DMS79 (cell line): ENCODE measurements at places on chromosomes 4 and X.

- DNase-seq: no peak
Measured at GRCh38 chrX:39911278-39911897, 186.4 kb downstream of the BCOR start.

- peak; percentile 10 for DNase-seq
Measured at GRCh38 chr4:67141586-67141985, 403.7 kb downstream of the CENPC start.

GRCh38 chr4:153420361-153420760 lies 45.8 kb upstream of the TMEM131L start:
- no peak for DNase-seq

- peak; percentile 32 for DNase-seq
Measured at GRCh38 chr4:110108422-110108821, 90.0 kb downstream of the ELOVL6 start.

- no peak for DNase-seq
Measured at GRCh38 chr4:80049402-80049801, 23.6 kb downstream of the ANTXR2 start.

- no peak for DNase-seq
Measured at GRCh38 chrX:30786374-30786773, 102.7 kb downstream of the TAB3 start.

GRCh38 chr4:2361366-2362265 lies 56.8 kb downstream of the ZFYVE28 start:
- DNase-seq: no peak

- DNase-seq: no peak
Measured at GRCh38 chr4:42519803-42520417, 122.6 kb downstream of the SHISA3 start.

- no peak for DNase-seq
Measured at GRCh38 chr4:79225360-79225759, 100.5 kb downstream of the NAA11 start.

- DNase-seq: no peak
Measured at GRCh38 chr4:17168571-17168970, 270.1 kb upstream of the LDB2 start.

GRCh38 chr4:156756118-156756517 lies 215.5 kb downstream of the PDGFC start:
- DNase-seq: no peak

DNA sequence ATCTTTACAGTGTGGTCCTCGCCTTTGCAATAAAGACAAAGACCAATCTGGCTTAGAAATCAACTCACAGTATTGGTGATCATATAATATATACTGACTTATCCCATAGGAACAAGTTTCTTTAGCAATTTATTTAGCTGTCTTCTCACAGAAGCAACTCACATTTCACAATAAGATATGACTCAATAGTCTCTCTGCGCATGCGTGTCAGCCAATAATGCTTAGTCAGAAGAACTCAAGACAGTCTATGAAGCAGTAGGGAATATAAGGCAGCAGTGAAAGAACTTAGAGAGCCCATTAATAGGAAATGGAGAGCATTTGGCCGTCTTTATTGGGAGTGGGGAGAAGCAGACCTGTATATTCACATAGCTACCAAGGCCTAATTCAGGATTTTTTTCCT lies 216.7 kb downstream of the IL13RA2 start:
- DNase-seq: no peak

DNA sequence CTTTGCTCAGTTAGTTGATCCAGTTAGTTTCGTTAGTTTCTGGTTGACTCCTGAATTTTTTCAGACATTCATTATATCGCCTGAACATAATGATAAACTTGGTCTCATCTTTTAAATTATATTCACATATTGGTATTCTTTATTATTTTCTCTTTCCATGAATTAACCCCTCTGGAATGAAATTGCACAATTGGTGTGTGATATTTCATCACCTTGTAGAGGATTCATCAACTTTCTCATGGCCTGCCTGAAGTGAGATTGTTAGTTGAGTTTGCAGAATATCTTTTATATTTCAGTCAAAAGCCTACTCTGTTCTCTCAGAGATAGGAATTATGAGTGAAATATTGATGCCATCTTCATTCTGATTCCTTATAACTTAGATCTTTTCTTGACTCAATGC lies 1160.6 kb upstream of the AGA start:
- no peak for DNase-seq

GRCh38 chr4:26524011-26524410 lies 33.7 kb upstream of the CCKAR start:
- DNase-seq: no peak

- no peak for DNase-seq
Measured at GRCh38 chr4:162869157-162869556, 297.5 kb downstream of the NAF1 start.

DNA sequence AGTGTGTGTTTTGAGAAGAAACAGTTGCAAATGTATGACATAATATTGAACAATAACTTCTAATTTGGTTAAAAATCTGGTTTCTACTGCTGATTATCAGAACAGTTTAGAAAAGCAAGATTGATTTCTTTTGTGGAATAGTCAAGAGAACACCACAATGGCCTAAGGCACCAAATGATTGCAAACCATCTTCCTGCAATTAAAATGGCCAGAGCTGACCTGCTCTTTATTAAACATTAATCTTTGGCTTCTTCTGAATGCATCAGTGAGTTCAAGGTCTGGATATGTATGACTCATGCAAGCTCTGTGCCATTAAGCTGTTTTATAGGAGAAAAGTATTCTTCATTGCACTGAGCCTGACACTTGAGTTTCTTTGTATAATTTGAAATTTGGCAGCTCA lies 107.8 kb upstream of the PDHA2 start:
- DNase-seq: no peak

DNA sequence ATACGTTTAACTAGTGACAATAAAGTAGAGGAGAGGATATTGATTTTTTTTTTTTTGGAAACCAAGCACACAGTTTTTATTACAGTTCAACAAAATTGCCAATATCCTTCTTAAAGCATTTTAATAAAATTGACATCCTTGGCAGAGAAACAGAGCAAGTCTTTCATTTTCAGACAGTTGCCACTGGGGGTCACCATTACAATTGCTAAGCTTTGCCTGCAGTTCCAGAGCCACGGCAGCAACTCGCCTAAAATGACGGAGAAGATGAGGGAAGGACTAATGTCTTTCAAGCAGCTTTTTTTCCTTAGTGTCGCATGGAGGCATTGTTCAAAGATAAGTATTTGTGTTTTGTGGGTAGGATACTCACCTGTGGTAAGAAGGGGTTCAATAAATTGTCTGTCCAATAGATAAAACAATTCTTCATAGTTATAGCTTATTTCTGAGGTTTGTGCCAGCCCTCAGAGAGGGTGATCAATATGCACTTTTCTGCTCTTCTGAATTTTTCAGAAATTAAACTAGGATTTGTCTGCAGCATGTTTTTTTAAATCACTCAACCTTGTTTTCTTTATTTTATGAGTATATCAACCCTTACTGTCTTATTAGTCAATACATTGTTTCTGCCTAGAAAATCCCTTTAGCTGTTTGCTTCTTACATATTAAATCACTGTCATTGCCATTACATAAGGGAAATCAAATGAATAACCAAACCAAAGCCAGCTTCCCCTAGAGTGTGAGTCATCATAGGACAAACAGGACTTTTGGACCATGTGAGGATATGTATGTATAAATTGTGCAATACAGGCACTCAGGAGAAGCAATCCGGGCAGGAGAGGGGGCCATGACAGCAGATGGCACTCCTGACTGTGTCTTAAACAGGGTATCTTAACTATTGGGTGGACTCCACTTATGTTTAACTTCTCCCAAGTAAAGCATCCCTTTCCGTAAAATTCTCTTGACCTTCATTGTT lies 508.1 kb upstream of the ARX start:
- no peak for DNase-seq

DNA sequence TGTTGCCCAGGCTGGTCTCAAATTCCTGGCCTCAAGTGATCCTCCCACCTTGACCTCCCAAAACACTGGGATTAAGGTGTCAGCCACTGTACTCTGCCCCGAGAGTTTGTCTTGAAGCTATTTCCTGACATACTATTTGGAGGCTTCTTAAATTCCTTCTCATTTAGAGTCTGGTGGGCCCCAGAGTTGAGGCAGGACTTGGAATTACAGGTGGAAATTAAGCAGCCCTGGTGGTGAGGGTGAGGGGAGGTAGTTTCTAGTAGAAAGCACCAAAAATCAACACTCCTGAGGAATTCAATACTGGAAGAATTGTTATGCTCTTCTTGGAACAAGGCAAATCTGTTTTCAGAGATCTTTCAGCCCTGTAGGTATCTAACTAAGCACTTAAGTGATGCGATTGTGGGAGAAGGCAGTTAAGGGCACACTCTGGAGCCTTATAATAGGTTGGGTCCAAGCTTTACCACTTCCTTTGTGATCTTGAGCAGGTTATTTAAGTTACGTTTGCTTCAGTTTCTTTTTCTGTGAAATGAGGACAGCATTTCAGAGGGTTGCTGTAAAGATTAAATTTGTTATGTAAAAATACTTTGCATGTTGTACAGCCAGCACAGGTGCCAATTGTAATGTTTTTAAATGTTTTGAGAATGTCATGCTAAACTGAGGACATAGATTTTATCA lies 200.7 kb downstream of the SOWAHB start:
- DNase-seq: no peak

- no peak for DNase-seq
Measured at GRCh38 chrX:39194673-39195072, 393.4 kb downstream of the MID1IP1 start.

DNA sequence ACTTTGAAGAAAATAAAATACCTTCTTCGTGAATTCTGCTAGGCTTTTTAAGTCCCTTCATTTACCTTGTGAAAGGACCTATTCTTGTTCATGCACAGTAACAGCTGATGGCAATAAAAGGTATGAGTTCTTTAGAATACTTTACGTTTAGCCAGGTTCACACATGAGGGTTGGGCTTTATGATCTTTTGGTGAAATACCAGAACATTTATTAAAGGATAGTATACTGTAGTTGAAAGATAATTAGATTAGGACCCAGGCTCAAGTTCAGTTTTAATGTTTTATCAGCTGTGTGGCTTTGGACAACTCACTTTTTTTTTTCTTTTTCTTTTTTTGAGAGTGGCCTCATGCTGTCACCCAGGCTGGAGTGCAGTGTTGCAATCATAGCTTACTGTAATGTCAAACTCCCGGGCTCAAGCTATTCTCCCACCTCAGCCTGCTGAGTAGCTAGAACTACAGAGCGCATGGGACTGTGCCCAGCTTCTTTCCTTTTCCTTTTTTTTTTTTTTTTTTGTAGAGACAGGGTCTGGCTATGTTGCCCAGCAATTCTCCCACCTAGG lies 28.2 kb upstream of the NEIL3 start:
- no peak for DNase-seq

DNA sequence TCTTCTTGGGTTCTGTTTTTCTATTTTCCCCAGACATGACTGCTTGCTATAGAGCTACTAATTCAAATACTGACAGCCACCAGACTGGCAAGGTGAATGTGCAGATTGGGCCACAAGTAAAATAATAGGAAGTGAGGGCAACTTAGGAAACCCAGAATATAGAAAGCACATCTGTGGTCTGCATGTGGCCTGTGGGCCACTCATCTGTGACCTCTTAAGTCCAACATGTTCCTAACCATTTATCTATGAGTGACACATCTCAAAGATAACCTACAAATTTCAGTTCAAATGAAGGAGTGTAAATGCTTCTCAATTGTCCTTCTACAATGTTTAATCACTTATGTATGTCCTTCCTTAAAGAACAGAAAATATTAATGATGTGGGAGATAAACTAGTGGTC lies 128.9 kb downstream of the REELD1 start:
- DNase-seq: no peak

- DNase-seq: peak; percentile 8
Measured at GRCh38 chrX:19799319-19800182, 87.8 kb downstream of the SH3KBP1 start.

DNA sequence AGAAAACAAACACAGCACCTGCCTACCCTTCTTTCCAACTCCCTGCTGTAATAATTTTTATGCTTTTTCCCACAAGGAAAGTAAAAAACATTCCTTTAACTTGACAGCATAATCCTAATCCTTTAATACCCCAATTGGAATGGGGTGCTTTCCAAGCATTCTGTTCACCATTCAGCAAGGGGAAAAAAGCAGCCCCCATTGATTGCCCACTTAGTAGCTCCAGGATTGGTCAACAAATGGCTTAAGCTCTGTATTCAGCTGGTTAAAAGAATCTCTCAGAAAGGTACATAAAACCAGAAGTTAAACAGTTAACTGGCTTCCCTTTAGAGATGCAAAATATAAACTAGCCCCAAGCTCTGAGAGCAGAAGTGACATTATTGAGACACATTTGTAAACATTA lies 194.8 kb upstream of the ATOH1 start:
- no peak for DNase-seq

DNA sequence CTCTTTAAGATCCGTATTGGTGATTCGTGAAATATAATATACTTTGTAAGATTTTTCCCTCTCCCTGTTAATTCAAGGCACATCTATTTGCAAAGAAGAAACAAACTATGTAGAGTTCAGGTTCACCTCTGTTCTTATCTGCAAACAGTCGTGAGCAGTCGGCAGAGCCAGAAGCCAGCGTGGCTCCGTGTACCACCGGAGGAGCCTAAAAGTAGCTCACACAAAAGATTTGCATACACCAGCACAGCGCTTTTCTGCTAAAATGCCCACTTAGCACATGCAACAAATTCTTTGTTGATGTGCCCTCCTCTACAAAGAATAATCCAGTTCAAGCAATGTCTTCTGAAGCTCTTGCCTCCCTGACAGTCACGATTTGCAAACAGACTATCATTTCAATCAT lies 416.0 kb upstream of the TENM3 start:
- no peak for DNase-seq

DNA sequence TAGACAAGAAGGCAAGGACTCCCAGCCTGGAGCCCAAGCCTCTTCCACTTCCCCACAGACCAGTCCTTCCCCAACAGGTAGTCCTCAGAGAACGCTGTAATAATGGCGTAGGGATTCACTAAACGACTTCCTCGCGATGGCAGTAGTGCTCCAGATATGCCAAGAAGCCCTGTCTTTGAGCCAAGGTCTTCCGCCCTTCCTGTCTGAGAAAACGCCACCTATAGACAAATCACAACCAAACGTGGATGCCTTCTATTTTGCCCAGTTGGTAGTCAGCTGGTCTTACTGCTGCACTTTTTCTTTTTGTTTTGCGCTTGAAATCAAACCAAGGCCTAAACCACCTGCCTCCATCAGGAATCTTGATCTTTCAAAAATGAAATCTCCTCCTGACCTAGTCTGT lies 203.3 kb downstream of the OR13H1 start:
- DNase-seq: peak; percentile 10

DNA sequence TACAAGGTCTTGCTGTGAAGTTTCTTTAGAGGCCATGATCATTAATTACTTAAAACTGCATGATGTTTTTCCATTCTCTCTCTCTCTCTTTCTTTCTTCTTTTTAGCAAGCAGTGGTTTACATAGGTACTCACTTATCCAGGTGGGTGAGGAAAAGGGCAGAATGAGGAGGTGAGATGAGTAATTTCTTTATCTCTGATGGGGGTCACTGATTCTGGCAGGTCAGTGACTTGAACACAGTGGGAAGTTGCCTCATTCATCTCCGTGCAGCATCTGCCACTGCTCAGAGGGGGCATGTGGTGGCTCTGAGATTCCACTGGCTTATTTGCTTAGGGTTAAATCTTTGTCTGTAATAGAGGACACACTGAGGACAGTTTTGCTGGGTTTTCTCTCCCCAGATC lies 62.6 kb downstream of the FAM114A1 start:
- no peak for DNase-seq
